Right lobe of liver (tissue), 6 donors: ENCODE measurements at places on chromosomes 2 and 18. TPM values are rescaled to one million over a fixed set of nuclear protein-coding genes. Genes with fewer than 3 reads are reported as not detected.

Gene PROM2
- total RNA-seq, result 0.64 TPM

Gene AGBL5
- total RNA-seq, result 3.9 TPM

Gene FBXO41
- total RNA-seq, result 0.65 TPM

DNA sequence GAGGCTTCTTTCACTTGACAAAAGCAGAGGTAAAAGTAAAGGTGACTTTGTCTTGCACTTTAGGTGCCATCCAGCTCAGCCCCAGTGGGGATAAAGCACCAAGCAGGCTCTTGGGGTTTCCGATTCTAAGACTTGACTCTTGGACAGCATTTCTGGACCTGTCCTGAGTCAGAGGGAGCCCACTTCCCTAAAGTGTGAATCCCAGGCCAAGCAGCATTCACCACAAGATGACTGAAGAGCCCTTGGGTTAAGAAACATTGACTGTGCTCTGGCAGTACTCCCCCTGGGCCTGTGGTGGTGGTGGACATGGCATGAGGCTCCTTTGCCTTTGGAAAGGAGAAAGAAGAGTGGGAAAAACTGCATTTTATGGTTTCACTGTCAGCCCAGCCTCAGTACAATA, 638.0 kb upstream of the VRK2 start:
- H3K27me3 ChIP-seq, result no peaks in the 10 kb centered on the region
- no peak overlapping the region for H3K4me3 ChIP-seq
- H3K27ac ChIP-seq, result no peak overlapping the region
- H3K4me1 ChIP-seq, result no peaks in the 10 kb centered on the region

- H3K36me3 ChIP-seq, result no peaks in the 10 kb centered on the region
- H3K4me1 ChIP-seq, result peaks cover 6% of the 10 kb centered on the region
- DNase-seq, result peak; percentile 53
- no peak overlapping the region for H3K27ac ChIP-seq
- H3K4me3 ChIP-seq, result no peak overlapping the region
Measured at GRCh38 chr2:229083606-229084340, 187.3 kb downstream of the PID1 start.

GRCh38 chr2:102033031-102033749, 41.4 kb downstream of the IL1R2 start:
- H3K27ac ChIP-seq, result peak overlapping the region; percentile 49
- peaks cover 49% of the 10 kb centered on the region for H3K4me1 ChIP-seq
- H3K4me3 ChIP-seq, result peak overlapping the region; percentile 5
- H3K36me3 ChIP-seq, result no peaks in the 10 kb centered on the region
- peak; percentile 81 for DNase-seq

DNA sequence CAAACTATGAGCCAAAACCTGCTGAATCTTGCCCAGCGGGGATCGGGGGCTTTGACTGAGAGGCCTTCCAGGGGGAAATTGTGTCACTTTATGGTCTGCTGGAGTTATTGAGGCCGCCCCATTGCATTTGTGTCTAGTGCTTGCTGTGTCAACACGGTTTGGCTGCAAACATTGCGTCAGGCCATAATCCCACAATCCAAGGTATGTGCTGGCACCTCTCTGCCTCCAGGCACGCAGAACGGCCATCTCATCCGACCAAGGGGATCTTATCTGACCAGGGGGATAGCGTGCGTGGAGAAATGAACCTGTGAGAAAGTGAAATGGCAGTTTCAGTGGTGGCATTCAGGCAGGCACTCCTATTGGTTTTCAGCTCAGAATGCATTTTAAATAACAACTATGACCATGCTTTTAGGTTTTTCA, 18.1 kb upstream of the LYPD6B start:
- no peak for DNase-seq
- H3K4me3 ChIP-seq, result no peak overlapping the region
- no peak overlapping the region for H3K27ac ChIP-seq
- H3K27me3 ChIP-seq, result no peaks in the 10 kb centered on the region
- no peaks in the 10 kb centered on the region for H3K4me1 ChIP-seq
- no peaks in the 10 kb centered on the region for H3K36me3 ChIP-seq

GRCh38 chr2:148957023-148957422, 81.5 kb upstream of the LYPD6B start:
- H3K4me3 ChIP-seq, result no peak overlapping the region
- H3K27ac ChIP-seq, result no peak overlapping the region
- no peaks in the 10 kb centered on the region for H3K36me3 ChIP-seq
- no peaks in the 10 kb centered on the region for H3K4me1 ChIP-seq
- DNase-seq, result no peak

GRCh38 chr18:28109781-28110560, 67.0 kb downstream of the CDH2 start:
- no peak overlapping the region for H3K4me3 ChIP-seq
- peaks cover 10% of the 10 kb centered on the region for H3K4me1 ChIP-seq
- DNase-seq, result no peak
- H3K27ac ChIP-seq, result no peak overlapping the region
- H3K27me3 ChIP-seq, result no peaks in the 10 kb centered on the region

GRCh38 chr2:64025741-64026140, 6.5 kb upstream of the VPS54 start:
- no peaks in the 10 kb centered on the region for H3K4me1 ChIP-seq
- H3K4me3 ChIP-seq, result no peak overlapping the region
- no peaks in the 10 kb centered on the region for H3K36me3 ChIP-seq
- no peak for DNase-seq

GRCh38 chr2:165587335-165587938, 117.9 kb downstream of the CSRNP3 start:
- H3K36me3 ChIP-seq, result no peaks in the 10 kb centered on the region
- no peaks in the 10 kb centered on the region for H3K27me3 ChIP-seq
- no peak overlapping the region for H3K27ac ChIP-seq
- H3K4me1 ChIP-seq, result no peaks in the 10 kb centered on the region

DNA sequence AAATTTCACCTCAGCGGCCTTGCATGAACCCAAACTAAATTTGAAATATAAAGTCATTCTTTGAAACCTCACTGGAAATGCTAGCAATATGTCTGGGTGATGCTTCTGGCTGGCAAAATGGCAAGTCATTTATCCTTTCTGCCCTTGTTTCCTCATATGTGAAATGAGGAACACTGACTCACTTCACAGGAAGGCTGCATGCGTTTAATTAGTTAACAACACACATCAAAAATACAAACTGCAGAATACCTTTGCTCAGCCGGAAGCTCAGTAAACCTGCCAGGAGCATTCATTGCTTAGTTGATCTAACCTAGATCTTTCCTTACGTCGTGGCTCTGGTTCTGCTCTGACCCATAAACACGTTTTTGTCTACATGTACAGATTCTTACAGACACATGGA, 214.2 kb upstream of the ACVR2A start:
- no peaks in the 10 kb centered on the region for H3K27me3 ChIP-seq
- H3K4me3 ChIP-seq, result no peak overlapping the region
- H3K4me1 ChIP-seq, result no peaks in the 10 kb centered on the region
- H3K27ac ChIP-seq, result no peak overlapping the region
- H3K36me3 ChIP-seq, result no peaks in the 10 kb centered on the region

GRCh38 chr18:49640741-49641140, 78.9 kb downstream of the LIPG start:
- peaks cover 27% of the 10 kb centered on the region for H3K4me1 ChIP-seq
- H3K27ac ChIP-seq, result peak overlapping the region; percentile 74
- DNase-seq, result no peak
- no peak overlapping the region for H3K4me3 ChIP-seq

- no peak overlapping the region for H3K27ac ChIP-seq
- no peaks in the 10 kb centered on the region for H3K27me3 ChIP-seq
- H3K4me3 ChIP-seq, result no peak overlapping the region
- H3K36me3 ChIP-seq, result no peaks in the 10 kb centered on the region
Measured at GRCh38 chr18:9403795-9404564, 69.4 kb downstream of the TWSG1 start.

GRCh38 chr2:17375262-17375661, 143.0 kb downstream of the RAD51AP2 start:
- no peaks in the 10 kb centered on the region for H3K27me3 ChIP-seq
- no peak overlapping the region for H3K27ac ChIP-seq
- H3K36me3 ChIP-seq, result no peaks in the 10 kb centered on the region
- no peak overlapping the region for H3K4me3 ChIP-seq

GRCh38 chr2:85560812-85561279, 447 bp downstream of the GGCX start:
- peak overlapping the region; percentile 89 for H3K27ac ChIP-seq
- no peaks in the 10 kb centered on the region for H3K4me1 ChIP-seq
- no peak for DNase-seq
- peak overlapping the region; percentile 88 for H3K4me3 ChIP-seq
